Smooth muscle cell of the coronary artery (primary cell): ENCODE measurements at places on chromosomes 3 and 15. TPM values are rescaled to one million over a fixed set of nuclear protein-coding genes. Genes with fewer than 3 reads are reported as not detected.

Gene GABRG3
- not detected in 2 replicates for total RNA-seq

Gene SLC28A2
- not detected in 2 replicates for total RNA-seq

Gene TMEM207
- total RNA-seq: not detected in 2 replicates

Gene TF
- under 0.01 and 0.30 TPM in 2 replicates for total RNA-seq

Gene CPN2
- total RNA-seq: not detected in 2 replicates

Gene GPR87
- not detected in 2 replicates for total RNA-seq

Gene SLC22A13
- 0.15 and 0.94 TPM in 2 replicates for total RNA-seq

Gene PODXL2
- 1.1 and 1.8 TPM in 2 replicates for total RNA-seq

Gene DPPA2
- not detected in 2 replicates for total RNA-seq

Gene C3orf85
- total RNA-seq: not detected in 2 replicates

Gene SLC24A1
- total RNA-seq: 1.8 and 5.1 TPM in 2 replicates

Gene CYP19A1
- total RNA-seq: 0.30 and 28.5 TPM in 2 replicates

Gene PPARG
- total RNA-seq: 3.3 and 27.5 TPM in 2 replicates

Gene RGMA
- 0.75 and 3.2 TPM in 2 replicates for total RNA-seq

Gene PLCL2
- total RNA-seq: 5.0 and 22.9 TPM in 2 replicates
